Stimulated activated effector memory CD8-positive, alpha-beta T cell treated with anti-CD3 and anti-CD28 coated beads, Interleukin-12 subunit alpha, Interleukin-12 subunit beta, amount 100 ng/mL, for 72 hours (primary cell): ENCODE measurements at places on chromosomes 6 and 20.
A peak's percentile ranks its signal among the peaks of the same experiment; 100 is the strongest.

GRCh38 chr20:920311-920710 lies 4.2 kb upstream of the ANGPT4 start:
- DNase-seq: no peak

DNA sequence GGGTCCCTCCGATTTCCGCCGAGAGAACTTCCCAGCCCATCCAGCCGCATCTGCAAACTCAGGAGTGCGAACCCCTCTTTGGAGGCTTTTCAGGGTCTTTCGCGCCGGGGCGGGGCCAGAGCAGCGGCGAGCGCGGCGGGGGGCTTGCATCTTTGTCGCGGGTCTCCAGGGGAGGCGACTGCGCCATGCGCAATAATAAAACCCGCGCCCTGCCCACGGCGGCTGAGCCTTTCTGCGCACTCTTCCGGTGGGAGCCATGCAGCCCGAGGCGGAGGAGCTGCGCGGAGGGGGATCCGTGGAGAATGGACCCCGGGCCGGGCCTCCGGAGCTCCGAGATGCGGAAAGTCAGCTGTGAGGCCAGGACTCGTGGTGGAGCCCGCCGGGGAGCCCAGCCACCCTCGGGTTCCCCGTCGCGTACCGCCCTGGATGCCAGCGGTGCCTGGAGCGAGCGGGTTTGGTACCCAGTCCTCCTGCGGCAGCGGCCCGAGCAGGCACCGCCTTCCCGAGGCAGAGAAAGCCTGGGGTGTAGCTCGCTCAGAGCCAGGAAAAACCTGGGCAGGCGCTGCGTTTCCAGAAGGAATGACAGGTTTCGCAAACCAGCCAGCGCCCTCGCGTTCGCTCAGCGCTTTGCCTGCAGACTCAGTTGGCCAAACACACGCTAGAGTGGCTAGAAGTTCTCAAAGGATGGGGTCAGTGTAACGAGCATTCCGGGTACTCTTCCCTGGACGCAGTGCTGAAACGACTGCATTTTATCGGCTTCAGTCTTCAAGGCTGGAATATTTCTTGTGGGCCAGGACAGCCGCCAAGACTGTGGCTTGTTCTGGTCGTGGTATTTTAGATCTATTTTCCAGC lies 1.2 kb downstream of the AKAP12 start:
- no peak for DNase-seq

- DNase-seq: no peak
These were observed 122.8 kb upstream of the COL21A1 start for GRCh38 chr6:56370127-56370540.

- no peak for DNase-seq
These were observed 9.1 kb downstream of the MTRF1L start for GRCh38 chr6:152993431-152993830.

GRCh38 chr6:110250058-110250457 lies 69.8 kb downstream of the CDC40 start:
- DNase-seq: no peak

GRCh38 chr6:30767158-30767943 lies 23.0 kb upstream of the IER3 start:
- no peak for DNase-seq

- DNase-seq: peak; percentile 87
These were observed 42.6 kb downstream of the TTI1 start for GRCh38 chr20:37990571-37991151.
